CD4-positive, alpha-beta T cell treated with Interleukin-1 beta for 1 hour (primary cell): ENCODE measurements at places on chromosomes 1 and 21.

- DNase-seq: peak; percentile 9
These were observed 213.0 kb downstream of the CRB1 start for GRCh38 chr1:197481101-197481500.

DNA sequence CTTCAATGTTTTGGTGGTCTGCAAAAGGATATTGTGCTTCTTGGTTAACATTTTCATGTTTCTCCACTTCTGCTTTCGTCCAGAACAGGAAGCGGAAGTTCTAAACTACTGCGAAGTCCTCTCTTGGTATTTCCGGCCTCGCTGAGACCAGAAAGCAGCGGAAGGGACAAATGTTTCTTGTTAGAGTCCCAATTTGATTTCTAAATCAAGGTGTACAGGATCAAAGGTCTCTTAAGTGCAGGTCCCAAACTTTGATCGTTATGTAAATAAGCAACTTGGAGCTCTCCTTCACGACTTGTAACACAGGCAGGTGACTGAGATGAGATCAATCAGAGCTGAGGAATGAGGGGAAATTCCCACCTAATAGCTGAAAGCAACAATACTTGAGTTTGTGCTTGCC is 40.1 kb upstream of the HMCN1 start:
- DNase-seq: peak; percentile 51

DNA sequence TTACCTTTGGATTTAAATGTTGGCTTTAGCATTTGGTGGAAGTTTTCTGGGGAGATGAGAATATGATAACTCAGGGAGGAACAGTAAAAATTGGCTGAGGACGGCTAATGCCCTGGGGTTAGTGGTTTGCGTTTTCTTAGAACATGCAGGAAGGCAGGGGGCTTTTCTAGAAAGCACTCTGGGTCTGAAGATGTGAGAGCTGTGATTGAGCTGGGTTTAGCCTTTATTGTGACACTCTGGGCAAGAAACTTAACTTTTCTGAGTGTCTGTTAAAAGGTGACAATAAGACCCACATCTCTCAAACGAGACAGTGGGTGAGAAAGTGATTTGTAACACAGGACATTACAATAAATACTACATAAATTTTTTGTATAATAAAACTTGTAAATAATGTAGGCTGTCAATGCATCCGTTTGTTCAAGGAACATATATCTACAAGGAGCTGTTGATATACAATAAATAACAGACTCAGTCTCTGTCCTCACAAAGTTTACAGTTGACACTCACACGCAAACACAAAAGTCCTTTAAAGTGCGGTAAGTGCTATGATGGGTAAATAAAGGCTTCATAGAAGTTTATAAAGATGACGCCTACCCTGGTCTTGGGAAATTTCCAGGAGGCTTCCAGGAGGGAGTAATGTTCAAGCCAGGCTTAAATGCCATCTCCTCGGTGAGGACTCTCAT is 49.5 kb upstream of the MRPS6 start:
- no peak for DNase-seq

- DNase-seq: no peak
These were observed 106.4 kb downstream of the ETS2 start for GRCh38 chr21:38912102-38912629.
